ENCODE measurements at places on chromosomes 1 and 21.
A peak's percentile ranks its signal among the peaks of the same experiment; 100 is the strongest.

DNA sequence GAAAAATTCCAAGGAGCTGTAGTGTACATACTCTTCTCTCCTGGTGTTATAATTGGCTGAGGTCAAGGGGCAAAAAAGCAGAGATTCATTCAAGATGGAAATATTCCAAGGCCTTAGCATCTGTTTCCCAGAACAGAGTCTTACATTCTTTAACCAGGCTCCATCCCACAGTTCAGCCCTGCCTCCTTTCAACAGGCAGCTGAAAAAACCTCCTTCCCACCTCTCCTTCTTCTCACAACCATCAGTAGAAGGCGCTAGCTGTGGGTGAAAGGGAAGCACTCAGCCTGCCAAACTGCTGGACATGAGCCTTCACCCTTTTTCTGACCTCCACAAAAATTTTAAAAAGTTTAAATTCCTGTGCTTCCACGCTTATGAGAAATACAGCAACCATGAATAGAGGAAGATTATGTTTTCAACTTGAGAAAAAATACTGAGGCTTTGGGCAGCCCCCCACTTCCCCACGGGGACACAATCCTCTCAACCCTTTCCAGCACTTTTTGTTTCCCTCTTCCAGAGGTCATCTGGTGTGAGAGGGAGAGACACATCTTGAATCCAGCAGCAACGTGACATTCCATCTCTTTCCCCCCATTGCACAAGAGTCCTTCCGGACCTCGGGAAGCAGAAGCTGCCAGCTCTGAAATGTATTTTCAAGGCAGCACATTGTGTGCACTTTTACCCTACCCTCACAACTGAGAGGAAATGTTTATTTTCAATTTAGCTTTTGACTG lies 43.2 kb upstream of the FMO2 start:
- DNase-seq = peak; percentile 1

DNA sequence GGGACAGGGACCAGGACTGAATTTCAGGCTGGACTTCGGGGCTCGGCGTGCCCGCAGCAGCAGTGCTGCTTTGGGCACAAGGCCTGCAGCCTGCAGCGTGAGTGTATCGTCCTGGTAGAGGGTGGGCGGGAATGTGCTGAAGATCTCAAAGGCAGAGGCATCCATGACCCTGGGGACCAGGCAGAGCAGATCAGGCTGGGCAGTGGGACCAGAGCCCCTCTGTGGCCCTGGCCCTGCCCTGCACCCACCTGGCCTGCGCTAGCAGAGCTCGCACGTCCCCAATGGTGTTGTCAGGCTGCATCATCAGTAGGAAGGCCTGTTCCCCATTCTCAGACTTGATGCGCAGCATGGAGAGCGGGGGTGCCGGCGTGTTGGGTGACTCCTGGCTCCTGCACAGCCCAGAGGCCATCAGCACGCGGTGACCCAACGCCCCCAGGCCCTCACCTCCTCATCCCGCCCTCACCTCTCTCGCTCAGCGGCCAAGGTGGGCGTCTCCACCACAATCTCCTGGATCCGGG lies 2.6 kb downstream of the SH3BGRL3 start:
- no peak for DNase-seq

DNA sequence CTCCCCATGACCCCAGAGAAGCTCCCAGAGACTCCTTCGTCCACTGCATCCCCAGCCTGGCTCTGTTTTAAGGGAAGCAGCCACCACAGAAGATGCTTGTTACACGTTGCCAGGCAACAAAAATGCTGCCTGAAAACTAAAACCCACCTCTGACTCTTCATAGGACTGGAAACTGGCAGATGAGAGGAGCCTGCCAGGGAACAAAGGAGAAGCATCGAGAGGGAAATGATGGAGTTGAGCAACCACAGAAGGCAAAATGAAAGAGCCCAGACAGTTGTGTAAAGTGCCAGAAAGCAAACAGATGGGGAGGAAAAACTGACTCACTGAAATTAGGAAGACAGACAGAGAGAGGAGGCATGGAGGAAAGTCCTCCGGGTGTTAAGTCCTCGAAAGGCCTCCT lies 118.4 kb downstream of the KCNN3 start:
- no peak for DNase-seq

DNA sequence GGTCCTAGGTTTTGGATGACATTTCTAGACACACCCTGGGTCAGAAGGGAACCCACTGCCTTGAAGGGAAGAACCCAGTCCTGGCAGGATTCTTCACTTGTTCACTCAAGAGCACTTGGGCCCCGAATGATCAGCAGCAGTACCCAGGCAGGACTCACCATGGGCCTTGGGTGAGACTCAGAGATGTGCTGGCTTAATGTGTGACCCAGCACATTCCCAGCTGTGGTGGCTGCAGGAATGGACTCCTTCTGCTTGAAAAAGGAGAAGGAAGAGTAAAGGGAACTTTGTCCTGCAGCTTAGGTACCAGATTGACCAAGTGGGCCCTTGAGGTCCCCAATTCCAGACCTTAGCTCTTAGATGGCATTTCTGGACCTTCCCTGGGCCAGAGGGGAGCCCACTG lies 12.3 kb upstream of the SMAP2 start:
- no peak for DNase-seq

DNA sequence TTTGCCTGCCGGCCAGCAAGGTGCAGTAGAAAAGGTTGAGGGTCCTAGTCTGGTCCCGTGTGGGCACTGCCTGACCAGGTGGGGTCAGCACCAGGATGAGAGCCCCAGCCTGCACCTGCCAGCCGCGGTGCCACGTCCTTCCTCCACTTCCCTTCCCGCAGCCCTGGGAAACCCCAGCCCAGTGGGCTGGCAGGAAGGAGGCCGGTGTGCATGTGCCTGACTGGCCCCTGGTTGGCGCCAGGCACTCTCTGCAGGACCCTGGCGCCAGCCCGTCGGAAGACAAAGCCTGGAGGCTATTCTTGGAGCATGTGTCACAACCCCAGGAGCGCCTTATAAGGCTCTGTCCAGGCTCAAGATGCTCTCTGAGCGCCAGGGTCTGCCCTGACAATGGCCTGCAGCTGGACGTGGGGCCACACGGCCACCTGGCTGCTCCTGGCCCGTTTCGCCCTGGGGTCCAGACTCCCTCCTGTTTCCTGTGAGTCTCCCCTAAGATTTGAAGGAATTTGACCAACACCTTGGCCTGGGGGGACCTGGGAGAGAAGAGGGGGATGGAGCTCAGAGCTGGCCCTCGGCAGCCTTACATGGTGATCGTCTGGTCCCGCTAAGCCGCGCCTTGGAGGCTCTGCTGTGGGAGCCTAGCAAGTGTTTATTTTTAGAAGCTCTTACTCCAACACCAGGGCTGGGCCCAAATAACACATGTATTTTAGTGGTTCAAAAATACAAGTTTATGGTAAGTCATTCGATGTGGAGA lies 31.9 kb upstream of the POFUT2 start:
- no peak for DNase-seq

GRCh38 chr1:227889047-227889862 lies 58.5 kb downstream of the WNT9A start:
- no peak for DNase-seq

DNA sequence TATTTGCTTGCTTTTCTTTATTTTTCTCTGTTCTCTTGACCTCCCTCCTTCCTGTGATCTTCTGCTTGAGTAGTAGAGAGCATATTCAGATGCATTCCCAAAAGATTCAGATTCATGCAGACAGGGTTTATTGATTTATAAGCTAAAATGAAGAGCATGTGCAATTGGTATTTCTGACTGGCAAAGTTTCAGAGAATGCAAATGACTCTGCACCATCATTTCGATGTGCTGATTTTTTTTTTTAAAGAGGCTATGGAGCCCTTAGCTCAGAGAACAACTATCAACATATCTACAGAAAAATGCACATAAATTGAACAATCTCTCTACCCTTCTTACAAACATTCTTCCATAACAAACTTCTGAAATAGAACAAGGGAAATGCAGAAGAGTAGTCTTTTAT lies 312.0 kb downstream of the VAV3 start:
- DNase-seq = no peak

DNA sequence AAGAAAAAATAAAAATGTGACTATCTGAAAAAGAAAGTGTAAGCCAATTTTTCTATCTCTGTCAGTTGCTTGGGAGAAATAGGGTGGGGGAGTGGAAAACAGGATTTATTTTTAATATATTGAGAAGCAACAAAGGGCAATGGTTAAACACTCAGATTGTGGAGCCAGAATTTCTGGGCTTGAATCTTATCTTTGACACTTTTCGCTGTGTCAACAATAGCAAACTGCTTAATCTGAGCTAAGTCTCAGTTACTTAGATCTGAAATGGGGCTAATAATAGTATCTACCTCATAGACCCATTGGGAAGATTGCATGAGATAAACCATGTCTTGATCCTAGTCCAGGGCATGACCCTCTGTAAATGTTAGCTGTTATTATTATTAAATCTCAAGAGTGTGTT lies 468.1 kb downstream of the ADGRL2 start:
- DNase-seq = no peak

DNA sequence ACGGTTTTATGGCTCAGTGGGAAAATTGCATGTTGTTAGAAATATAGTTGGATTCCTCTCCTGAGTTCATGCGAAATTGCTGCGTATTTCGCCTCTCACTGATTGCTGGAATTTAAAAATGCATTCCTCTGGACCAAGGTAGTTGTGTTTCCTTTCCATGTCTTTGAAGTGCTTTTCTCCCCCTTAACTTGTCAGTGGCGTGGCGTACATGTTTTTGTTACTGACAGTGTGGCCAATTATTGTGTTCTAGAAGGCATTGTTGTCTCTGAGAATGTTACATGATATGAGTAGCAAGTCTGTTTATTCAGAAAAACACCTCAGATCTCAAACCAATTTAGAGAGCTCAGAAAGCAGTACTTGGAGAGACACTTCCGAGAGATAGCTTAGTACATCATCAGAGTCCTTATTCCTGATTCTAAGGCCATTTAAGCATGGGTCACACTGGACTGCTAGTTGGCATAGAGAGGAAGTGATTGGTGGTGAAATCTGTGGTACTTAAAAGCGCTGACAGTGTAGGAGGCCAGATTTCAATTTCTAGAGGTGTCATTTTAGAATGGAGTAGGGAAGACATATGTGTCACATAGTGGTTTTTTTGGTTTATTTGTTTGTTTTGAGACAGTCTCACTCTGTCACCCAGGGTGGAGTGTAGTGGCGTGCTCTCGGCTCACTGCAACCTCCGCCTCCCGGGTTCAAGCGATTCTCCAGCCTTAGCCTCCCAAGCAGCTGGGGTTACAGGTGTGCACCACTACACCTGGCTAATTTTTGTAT lies 184.4 kb downstream of the RYR2 start:
- DNase-seq = no peak

DNA sequence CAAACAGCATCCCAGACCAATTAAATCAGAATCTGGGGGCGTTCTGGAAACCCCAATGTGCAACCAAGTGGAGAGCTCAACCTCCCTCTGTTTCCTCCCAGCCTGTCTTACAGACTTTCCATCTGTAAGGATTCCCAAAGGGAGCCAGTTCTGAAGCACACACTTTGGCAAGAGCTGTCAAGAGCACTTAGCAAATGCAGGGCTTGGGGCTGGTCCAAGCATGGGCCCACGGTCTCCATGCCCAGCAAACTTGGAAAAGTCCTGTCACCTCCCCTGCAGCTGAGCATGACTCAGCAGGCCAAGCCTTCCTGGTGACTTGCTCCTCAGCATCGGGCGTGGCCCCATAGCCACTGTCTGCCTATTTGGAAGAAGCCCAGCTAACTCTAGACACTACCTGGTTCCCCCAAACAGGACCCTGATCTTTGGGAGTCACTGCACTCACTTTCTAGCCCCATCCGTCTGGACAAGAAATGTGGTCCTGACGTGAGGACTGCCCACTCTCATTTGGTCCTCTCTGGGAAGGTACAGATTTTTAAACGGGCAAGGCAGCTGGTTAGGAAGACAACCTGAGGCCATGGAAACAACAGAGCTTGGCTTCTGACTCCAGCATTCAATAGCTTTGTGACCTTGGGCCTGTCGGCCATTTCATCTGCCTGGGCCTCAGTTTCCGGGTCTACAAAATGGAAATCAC lies 16.9 kb downstream of the SLC2A1 start:
- peak; percentile 36 for DNase-seq

GRCh38 chr1:81068726-81069125 lies 732.0 kb upstream of the ADGRL2 start:
- DNase-seq = no peak

GRCh38 chr1:203695116-203695515 lies 68.5 kb downstream of the ATP2B4 start:
- no peak for DNase-seq

GRCh38 chr1:16139473-16139962 lies 16.4 kb downstream of the EPHA2 start:
- no peak for DNase-seq

- no peak for DNase-seq
These were observed 115.0 kb upstream of the USP25 start for GRCh38 chr21:15614766-15615165.

DNA sequence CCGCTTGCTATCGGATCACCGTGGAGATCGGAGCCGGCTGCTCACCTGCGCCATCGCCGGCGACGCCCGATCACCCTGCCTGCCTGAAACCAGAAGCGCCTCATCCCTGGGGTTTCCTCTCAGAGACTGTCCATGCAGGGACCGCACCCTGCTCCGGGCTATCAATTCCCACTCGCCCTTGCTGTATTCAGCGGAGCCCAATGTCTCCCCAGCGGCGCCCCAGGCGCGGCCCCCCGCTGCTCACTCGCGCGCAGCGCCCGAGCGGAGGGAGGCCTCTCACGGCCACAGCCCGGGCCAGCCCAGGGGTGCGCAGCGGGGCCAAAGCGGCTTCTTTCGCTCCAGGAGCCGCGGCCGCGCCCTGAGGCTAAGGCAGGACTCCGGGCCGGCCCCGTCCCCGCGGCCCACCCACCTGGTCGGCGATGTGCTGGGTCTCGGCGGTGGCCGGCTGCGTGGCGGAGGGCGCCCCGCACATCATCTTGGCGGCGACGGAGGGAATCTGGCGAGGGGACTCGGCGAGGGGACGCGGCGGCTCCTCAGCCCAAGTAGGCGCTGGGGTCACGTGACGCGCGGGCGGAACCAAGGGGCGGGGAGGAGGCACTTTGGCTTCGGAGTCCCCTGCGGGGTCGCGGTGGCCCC lies at the start of gene CSTB:
CSTB (minus strand) TSS at position 514 of the 636 bp plus-strand sequence; CDS start at position 475, 39 bp downstream.
- DNase-seq = peak; percentile 85

DNA sequence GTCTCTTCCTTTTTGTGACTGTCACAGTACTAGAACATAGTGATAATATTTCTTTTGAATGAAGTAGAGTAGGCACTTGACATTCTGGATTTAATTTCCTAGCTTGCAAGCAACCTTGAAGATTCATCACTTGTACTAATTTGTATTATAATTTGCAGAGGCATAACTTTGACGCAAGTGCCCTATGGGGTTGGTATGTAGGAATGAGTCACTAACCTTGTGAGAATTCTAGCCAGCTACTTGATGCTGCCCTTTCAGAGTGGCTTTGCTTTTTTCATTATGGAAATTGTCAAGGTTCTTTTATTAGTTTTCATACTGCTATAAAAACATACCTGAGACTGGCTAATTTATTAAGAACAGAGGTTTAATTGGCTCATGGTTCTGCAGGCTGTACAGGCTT lies 13.7 kb upstream of the DPH5 start:
- no peak for DNase-seq

DNA sequence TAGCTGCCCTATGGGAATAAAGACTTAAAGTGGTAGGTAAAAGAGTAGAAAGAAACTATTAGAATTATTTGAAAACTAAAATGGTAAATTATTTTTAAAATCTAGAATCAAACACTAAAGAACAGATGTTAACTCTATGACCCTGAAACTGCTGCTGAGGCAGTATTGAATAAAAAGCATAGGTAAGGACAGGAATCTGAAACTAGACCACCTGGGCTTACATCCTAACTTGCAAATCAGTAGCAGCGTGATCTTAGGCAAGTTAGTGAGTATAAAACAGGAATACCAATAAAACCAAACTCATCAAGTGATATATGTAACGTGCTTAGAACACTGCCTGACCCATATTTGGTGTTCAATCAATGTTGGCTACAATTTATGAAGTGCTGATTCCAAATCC lies 257.9 kb downstream of the VAV3 start:
- no peak for DNase-seq
